HCT116 (cell line): ENCODE measurements at places on chromosomes 11 and 22. TPM values are rescaled to one million over a fixed set of nuclear protein-coding genes. Genes with fewer than 3 reads are reported as not detected.

The DKK3 gene
- 0.49 TPM for total RNA-seq

The KCNK4 gene
- total RNA-seq, result not detected

The KCNE3 gene
- total RNA-seq, result not detected

- no peak for DNase-seq
These were observed 242.0 kb downstream of the TENM4 start for GRCh38 chr11:79198898-79199250.

DNA sequence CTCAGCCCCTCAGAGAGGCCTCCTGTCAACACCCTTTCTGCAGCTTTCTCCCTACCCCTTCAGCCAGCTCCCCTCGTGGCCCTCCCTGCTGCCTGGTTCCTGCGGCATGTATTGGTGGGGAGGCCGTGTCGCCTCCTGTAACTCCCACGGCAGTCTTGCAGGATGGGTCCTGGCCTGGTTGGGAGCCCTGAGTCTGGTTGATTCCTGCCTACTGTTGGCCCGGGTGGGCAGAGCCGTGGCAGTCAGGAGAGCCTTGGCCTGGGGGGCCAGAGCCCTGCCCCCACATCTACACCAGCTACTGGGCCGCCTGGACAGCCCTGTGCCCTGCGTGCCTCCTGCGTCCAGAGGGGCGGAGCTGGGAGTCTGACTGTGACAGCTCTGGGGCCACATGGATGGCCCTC is 30.3 kb upstream of the GRAMD4 start:
- no peak for DNase-seq

DNA sequence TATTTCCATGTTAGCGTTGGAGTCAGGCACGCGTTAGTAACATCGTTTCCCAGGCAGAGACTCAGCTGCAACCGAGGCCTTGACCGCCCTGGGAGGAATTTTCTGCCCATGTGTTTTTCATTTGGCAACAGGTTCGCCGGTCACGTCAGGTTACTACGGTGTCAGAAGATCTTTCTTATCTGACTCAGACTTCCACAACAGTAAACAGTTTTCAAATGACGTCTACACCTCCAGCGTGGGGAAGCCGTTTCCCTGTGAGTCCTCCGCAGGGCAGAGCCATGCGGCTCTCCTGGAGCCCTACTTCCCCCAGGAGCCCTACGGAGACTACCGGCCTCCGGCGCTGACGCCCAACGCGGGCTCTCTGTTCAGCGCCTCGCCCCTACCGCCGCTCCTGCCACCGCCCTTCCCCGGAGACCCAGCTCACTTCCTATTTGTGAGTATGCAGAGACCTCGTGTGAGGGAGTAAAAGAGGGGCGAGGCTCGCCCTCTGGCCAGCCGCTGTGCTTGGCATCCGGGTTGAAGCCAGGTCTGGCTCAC is 14.3 kb upstream of the POU2AF3 start:
- no peak for DNase-seq

GRCh38 chr11:67293090-67293489 is 4.0 kb downstream of the ANKRD13D start:
- DNase-seq, result no peak

DNA sequence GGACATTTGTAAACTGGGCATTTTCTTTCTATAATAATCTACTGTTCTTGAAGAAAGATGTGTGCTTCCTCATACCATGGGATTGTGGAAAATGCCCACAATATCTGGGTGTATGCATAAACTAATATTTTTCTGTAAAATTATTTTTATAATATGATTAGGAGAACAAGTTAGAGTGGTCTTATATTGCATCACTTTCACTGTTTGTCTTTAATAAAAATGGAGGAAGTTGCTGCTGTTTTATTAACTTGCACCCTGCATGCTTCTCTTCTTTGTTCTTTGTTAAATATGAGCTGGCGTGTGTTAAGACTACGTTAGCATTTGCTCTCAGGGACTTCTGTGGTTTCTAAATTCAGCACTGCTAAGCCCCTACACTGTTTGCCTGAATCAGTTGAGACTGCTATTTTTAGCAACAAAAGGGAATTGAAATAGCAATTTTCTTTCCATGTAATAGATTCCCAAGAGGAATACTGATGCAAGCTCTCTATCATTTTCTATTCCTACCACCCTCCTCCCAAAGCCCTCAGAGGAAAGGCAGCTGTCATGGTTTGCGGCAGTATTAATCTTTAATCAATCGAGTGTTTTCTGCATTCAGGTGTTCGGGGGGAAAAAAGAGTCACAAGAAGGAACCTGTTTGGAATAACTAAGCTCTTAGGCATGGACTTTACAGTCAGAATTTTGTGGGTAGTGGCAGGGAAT is 56.1 kb downstream of the HSD17B12 start:
- no peak for DNase-seq

DNA sequence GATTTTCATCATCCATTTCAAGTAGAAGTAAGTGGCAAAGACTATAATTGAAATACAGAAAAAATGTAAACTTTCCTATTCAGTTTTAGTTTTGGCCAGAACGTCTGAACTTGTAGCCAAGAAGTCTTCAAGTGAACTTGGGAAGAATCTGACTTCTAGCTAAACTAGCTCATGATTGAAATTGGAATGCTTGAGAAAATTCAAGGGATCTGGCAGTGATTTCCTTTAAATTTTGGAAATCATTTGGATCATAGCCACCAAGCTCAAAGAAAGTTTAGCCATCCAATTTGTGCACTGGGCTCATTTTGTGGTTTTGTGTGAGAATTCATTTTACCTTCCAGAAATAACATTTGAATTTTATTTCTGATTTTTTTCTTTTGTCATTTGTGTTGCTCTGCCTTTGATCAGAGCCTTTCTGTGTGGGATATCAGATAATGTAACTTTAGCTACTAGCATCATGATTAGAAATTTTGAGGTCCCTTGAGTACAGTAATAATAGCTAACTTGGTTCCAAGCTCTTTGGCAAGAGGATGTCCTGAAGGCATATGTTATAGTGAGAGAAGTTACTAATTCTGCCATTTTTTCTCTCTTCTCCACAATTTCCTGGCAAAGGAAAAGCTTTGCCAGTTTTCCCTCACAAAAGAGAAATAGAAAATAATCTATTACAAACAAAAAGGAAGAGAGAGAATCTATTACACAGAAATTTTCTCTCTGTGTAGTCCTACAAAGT is 2123.7 kb upstream of the RAG2 start:
- no peak for DNase-seq

DNA sequence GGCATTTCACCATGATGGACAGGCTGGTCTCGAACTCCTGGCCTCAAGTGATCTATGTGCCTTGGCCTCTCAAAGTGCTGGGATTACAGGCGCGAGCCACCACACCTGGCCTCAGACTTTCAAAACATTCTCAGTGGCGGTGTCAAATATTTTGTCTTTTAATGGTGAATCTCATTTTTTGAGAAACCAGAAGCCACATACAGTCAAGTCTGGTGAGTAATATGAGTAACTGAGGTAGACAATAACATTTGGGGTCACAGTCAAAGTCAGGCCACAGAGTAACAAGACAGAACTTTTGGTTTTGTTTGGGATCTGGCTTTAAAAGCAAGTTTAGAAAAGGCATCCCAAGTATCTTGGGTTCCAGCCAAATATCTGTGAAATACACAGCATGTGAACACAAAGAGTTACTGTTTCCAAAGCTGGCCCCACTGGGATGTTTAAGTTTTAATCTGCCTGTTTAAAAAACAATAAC is 5.6 kb upstream of the TMA7B start:
- no peak for DNase-seq

DNA sequence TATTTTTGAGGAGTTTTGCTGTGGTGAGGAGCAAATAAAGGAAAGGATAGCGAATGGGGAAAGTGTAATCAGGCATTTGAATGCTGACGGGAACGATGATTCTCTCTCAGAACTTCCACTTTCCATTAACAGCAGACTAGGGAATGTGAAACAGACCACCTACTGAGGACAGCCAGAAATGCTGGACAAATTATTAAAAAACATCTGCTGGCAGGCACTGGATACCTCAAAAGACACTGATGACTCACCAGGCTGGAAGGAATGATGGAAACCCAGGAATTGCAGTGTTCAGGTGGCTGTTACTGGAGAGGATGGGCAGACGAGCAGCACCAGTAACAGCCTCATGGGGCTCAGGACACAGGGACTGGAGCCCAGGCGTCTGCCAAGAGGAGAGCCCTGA is 33.4 kb downstream of the PLA2G6 start:
- DNase-seq, result peak; percentile 39

GRCh38 chr11:61139387-61139786 is 21.8 kb downstream of the VPS37C start:
- DNase-seq, result no peak
